ENCODE measurements at places on chromosomes 7 and 10.

DNA sequence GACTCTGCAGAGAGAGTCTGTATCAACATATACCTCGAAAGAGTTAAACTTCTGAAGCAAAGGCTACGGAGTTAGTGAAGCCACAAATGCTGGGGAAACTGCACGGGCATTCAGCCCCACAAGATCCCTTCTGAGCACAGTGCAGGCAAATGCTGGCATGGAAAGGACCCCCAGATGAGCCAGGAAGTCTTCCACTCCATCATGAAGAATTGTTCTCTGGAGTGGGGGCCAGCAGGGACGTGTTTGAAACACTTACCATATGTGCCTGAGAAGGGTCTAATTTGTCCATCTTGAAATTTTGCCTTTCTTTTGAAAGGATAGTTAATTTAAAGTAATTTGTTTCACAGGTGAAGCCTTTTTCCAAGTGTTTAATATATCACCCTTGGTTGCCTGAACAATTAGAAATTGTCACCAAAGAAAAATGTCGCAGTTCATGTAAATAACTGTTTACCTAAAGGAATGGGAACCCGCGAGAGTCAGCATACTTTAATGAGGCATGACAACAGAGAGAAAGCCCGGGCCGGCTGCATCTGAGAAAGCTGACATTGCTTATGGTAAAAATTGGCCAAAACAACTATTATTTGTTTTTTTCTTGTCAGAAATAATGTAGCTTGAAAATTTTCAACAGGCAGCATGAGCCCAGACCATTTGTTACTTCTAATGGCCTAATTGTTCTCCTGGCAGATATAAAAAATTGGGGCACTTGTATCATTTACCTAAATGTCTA, 287.6 kb upstream of the MGMT start:
- DNase-seq, result no peak

GRCh38 chr7:123260428-123260960, 60.7 kb upstream of the SLC13A1 start:
- no peak for DNase-seq

DNA sequence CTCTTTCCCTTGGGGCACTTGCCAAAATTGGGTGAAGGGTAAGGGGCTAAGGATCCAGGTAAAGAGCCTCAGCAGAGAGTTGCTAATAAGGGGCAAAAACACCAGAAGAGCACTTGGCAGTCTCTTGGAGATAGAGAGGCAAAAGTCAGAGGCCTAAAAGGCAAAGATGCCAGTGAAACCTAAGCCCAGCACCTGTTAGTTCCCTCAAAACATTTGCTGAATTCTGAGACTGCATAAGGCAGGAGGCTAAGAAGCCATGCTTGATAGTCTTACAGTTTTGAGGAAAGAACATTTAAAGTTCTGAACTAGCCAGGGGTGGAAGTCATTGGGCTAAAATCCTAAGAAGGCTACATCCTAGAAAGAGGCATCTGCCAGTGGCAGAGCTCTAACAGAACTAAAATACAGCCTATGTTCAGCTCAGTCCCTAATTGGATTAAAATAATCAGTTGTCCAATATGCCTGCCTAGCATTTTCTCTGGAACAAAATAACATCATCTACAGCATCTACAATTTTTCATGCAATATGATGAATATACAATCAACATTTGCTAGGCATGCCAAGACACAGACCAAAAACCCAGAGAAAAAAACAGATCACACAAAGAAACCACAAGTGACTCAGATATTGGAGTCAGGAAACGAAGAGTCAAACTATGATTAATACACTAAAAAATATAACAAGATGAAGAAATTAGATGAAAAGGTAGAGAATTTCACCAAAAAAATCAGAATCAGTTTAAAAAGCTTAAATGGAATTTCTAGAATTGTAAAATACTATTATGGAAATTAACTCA, 7.7 kb downstream of the HTR7 start:
- DNase-seq, result no peak

DNA sequence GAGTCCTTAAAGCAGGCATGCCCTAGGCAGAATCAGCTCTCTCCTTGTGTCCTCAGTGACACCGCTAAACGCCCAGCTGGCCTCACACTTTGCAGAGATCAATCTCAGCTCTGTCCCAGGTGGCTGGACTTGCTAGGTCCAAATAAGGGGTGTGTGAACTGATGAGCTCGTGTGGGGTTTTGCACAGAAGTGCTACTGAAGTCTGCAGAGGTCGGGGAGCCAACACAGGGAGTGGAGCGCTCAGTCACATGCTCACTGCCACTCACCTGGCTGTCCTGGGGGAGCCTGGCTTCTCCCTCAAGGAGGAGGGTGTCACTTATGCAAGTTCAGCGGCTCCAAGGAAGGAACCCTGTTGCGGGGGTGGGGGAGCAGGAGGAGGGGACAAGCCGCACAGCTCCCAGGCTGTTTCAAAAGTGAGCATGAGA, 2.0 kb downstream of the ELN start:
- DNase-seq, result no peak

- DNase-seq, result no peak
These were observed 1307.6 kb downstream of the XPNPEP1 start for GRCh38 chr10:108615576-108616320.

- no peak for DNase-seq
These were observed 60.5 kb downstream of the PPP1R17 start for GRCh38 chr7:31747553-31747952.

DNA sequence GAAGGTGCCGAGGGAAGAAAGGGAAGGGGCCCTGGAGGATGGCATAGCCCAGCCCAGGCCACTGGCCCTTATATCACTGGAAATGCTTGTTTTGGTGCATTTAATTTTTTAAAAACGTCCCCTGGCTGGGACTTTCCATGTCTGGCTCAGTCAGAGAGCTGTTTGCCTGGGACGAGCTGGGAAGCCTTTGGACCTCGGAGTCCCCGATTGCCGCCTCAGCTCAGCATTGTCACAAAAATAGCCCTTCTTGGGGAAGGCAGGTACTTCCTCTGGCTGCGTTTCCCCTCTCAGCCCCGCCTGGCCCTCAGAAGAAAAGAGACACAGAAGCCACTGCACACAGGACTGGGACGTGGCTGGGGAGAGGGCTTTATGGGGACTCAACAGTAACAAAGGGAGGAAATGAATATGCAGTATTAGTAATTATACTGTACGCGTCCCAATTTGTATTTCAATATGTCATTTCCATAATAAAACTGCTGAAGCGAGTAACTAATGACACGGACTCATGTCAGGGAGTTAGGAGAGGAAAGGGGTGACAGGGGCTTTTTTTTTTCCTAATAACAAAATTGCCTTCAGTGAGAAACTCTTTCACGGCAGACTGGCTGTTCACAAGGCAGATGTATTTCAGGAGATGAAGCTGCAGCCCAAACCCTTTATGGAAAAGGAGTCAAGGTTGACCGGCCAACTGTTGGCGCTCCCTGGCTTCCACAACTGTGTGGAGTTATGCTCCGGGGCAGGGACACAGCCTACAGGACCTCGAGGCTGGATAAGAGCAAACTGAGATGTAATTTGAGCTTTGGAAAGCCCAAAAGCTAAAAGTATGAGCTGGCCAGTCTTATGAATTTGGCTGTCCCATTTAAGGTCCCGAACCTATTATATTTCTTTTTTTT, 31.0 kb upstream of the MXI1 start:
- no peak for DNase-seq

DNA sequence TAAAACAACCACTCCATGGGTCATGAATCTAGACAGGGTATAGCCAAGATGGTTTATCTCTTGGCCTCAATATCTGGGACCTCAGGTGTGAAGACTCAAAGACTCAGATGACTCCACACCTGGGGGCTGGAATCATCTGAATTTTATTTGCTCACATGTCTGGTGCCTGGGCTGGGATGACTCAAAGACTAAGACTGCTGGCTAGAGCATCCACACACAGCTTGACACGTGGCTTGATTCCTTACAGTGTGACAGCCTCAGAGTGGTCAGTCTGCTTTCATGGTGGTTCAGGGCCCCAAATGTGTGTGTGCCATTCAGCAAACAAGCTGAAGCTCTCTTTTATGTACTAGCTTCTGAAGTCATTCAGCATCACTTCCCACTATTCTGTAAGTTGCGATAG, 333.7 kb downstream of the RNLS start:
- no peak for DNase-seq

DNA sequence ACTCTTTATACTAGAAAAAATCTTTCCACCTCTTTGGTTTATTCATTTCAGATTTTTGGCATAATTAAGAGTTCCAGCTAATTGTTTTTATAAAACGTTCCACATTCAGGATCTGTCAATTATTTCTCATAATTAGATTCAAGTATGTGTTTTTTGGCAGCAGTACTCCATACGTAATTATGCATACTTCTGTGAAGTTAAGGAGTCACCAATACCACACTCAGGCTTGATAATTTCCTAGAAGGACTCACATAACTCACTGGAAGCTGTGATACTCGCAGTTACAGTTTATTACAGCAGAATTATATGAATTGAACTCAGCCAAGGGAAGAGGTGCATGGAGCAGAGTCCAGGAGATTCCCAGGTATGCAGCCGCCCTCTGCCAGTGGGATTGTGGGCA, 290.5 kb upstream of the AKR1E2 start:
- no peak for DNase-seq

DNA sequence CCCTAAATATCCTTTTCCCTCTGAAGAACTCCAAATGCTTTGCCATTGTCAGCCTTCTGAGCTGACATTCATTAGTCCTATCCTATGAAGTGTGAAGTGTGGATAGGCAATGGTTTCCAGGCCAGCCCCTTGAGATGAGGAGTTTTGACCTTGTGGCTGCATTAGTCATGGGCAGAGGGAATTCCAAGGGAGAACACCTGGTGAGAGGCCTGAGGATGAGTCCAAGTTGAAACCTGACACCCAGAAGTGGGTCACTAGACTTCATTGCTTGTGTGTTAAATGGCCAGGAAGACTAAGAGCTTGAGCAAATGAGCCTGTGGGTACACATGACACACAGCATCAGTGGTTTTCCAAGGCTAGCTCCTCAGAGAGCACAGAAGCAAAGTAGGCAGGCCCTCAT, 260.8 kb downstream of the SKAP2 start:
- DNase-seq, result no peak

GRCh38 chr10:72087969-72088888, at the start of gene SPOCK2:
Gene SPOCK2, minus strand, starts transcription at chr10:72088551. Its CDS starts 223 bp downstream, at chr10:72088328.
- peak; percentile 93 for DNase-seq

DNA sequence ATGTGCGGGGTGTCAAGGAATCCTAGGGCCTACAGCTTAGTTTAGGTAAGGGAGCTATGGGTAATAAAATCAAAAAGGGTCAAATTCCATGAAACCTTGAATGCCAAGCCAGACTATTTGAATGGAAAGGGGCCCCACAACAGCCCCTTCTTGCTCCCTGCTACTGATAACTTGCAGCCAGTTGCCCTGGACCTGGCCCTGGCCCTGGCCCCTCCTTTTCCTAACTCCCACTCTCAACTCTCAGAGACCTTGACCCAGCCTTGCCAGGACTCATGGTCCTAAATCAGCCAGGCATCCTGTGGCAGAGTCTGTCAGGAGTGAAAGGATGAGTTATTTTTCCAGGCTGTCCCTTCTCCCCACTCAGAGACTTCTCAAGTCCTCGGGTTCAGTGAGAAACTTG, 5.9 kb downstream of the KCNIP2 start:
- DNase-seq, result no peak

DNA sequence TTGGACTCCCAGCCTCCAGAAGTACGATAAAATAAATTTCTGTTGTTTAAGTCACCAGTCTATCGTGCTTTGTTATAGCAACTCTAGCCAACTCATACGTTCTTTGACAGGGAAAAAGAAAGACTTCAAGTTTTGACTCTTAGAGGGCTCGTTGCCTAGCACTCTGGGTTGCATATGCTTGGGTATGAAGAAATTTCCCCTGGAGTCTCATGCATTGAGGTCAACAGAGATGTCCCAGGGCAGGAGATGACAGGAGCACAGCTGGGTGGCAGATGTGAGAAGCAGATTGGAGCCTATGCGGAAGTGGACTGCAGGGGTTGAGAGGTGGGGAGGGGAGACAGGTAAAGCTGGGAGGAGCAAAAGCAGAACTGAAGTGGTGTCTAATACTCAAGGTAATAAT, 63.3 kb upstream of the JAZF1 start:
- no peak for DNase-seq

DNA sequence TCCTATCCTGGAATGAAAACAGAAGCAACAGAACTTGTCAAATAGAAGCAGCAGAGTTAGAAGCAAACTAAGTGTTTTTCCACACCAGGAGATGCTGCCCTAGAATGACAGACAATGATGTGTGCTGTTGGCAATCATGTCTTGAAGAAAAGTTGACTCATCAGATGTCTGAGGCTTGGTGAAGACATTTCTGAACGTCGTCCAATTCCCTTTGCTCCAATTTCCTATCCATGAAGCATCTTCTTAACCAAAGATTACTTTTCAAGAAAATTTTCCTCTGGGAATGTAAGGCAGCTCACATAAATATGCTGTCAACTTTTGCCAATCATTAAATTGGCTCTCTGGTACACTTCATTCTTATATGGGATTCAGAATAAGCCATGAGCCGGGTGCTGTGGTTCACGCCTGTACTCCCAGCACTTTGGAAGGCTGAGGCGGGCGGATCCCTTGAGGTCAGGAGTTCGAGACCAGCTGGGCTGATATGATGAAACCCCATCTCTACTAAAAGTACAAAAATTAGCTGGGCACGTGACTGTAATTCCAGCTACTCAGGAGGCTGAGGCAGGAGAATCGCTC, 34.6 kb downstream of the MALSU1 start:
- no peak for DNase-seq
